A172 (cell line): ENCODE measurements at places on chromosomes 12 and 14. TPM values are rescaled to one million over a fixed set of nuclear protein-coding genes. Genes with fewer than 3 reads are reported as not detected.

PROX2 gene
- total RNA-seq, result not detected in 2 replicates

C12orf54 gene
- not detected in 2 replicates for total RNA-seq

DNA sequence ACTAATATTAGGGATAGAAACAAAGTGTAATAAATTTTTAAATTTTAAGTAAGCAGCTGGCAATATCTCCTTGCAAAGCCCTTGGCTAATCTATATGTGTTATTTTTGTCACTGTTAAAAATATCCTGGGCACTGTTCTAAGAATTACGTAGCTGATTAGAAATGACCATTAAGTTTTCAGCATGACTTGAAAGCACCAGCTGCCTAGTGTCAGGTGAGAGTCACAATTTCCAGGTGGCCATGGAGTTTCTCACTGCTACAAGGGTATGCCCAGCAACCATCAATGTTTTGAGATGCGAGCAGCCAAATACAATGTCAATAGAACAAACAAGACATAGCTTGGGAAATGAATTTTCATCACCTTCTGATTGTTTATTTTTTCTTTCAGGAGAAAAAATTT, 23.3 kb upstream of the GYS2 start:
- DNase-seq, result no peak

SIX6 gene
- not detected in 2 replicates for total RNA-seq

RTN1 gene
- 7.0 and 7.9 TPM in 2 replicates for total RNA-seq

DBX2 gene
- total RNA-seq, result not detected in 2 replicates

- DNase-seq, result no peak
These were observed 36.0 kb downstream of the RHOJ start for GRCh38 chr14:63240221-63240620.

TAS2R43 gene
- not detected in 2 replicates for total RNA-seq

GRCh38 chr14:20823859-20824258, 21.2 kb upstream of the RNASE1 start:
- DNase-seq, result no peak

DNA sequence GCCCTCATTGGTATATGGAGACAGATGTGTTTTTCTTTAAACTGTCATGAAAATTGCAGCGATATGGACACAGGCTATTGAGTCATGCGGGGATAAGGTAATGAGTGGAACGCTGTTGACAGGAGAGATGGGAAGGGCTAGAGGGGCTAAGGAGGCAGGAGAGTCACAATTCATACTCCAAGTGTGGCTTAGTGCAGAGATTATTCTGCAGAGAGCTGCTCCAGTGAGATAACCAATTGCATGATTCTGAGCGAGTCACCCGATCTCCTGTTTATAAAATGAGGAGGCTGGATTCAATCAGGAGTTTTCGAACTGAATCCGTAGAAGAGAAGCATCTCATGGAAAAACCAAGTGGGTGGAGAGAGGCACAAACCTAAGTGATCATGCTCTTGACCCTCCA, 106.4 kb upstream of the PLEKHG7 start:
- DNase-seq, result peak; percentile 59

GRCh38 chr14:81401420-81402122, 1.4 kb upstream of the STON2 start:
- peak; percentile 86 for DNase-seq

DNA sequence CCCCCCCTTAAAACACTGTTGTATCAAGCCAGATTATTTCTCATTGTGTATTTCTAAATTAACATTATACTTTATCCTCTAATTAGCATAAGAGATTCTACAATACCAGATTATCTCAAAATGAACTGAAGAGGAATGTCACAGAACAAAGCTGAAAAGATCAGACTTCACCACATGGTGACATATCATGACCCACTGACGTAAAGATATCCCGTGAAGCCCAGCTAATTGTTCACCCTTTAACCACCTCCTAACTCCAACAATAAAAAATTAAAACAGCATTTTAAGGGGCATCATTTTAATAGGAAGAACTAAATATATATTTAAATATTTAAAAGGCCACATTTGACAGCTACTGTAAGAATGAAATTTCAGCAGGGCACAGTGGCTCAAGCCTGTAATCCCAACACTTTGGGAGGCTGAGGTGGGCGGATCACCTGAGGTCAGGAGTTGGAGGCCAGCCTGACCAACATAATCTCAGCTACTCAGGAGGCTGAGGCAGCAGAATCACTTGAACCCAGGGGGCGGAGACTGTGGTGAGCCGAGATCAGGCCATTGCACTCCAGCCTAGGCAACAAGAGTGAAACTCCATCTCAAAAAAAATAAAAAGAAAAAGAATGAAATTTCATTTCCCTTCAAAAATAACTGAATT, 29.0 kb downstream of the CDK17 start:
- DNase-seq, result no peak

KCNH3 gene
- 5.4 and 7.1 TPM in 2 replicates for total RNA-seq

DNA sequence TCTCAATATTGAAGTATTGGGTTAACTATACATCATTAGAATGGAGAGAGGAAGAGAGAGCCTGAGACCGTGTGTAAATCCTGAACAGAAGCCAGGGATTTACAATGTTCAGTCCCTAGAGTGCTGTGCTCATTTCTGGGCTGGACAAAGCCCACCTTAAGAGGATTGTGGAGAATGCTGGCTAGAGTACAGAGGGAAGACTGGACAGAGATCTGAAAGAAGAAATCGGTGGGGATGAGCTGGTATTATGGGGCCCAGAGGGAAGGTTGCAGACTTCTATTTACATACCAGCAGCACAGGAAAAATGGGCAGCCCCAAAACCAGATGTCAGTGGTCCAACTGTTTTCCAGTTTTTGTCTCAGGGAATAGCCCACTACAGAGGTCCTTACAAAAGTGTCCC, 42.3 kb downstream of the RTN1 start:
- no peak for DNase-seq

FAM90A1 gene
- not detected in 2 replicates for total RNA-seq

GUCY2C gene
- not detected in 2 replicates for total RNA-seq

DNA sequence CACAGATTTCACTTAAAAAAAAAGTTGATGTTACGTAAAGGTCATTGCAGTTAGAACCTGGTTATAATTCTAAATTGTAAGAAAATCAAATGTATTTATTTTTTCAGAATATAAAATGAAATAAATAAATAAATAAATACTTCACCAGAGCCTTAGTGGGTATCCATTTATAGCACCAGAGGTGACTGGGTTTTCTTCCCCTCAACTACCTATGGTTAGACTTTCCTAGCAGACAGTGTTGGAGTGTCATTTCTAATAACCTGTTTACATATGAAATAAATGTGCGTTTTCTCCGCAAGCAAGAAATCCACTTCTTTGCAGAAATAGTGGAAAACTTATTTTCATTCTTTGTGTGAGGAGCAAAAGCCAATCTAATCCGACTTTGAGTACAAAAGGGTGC, 3.3 kb upstream of the MYF5 start:
- no peak for DNase-seq

- DNase-seq, result no peak
These were observed 119.1 kb downstream of the DENND5B start for GRCh38 chr12:31471823-31472222.

- no peak for DNase-seq
These were observed 13.7 kb downstream of the COL2A1 start for GRCh38 chr12:47990351-47991105.

- DNase-seq, result no peak
These were observed 17.4 kb upstream of the ZDHHC17 start for GRCh38 chr12:76746516-76746915.

- no peak for DNase-seq
These were observed 410.0 kb upstream of the CCDC196 start for GRCh38 chr14:66076176-66076575.
